ENCODE measurements at places on chromosomes 11 and 22.

GRCh38 chr22:25551396-25551795 is 13.1 kb upstream of the GRK3 start:
- ATAC-seq: no peak

DNA sequence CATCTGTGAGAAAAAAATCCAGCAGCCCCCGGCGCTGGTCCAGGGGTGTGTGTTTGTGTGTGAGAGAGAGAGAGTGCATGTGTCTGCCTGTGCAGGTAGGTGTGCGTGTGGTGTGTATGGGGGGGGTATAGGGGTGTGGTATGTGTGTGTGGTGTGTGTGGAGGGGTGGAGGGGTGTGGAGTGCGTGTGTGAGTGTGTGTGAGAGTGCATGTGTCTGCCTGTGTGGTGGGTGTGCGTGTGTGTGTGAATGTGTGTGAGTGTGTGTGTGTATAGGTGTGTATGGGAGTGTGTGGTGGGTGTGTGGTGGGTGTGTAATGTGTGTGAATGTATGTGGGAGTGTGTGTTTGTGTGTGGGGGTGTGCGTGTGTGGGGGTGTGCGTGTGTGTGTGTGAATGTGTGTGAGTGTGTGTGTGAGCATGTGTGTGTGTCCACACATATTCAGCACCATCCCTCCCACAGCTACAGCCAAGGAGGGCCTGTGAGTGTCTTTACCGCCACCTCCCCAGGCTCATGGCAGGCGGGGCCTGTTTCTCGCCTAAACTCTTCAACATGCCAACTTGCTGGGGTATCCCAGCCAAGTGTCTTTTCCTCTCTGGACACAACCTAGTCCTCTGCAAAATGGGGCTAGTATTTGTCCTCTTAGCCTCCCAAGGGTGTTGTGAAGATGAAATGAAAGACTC is 11.9 kb downstream of the LMO1 start:
- ATAC-seq: no peak

GRCh38 chr22:30247974-30248373 is 1.4 kb upstream of the LIF start:
- no peak for ATAC-seq

GRCh38 chr11:117849781-117850414 is 25.4 kb upstream of the FXYD2 start:
- ATAC-seq: no peak

DNA sequence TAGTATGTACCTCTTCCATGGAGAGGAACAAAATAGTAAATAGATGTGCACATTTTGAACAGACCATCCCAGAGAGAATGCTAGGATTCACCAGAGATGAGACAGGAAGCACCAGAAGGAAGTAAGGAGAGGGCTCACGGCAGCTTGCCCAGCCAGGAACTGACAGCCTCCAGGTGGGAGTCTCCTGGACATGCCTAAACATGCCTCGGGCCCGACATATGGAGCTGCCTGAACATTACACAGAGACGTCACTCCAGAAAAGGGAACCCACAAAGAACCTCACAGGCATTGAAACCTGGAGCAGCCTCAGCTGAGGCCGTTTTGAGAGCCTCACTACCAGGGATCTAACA is 67.4 kb downstream of the BRD1 start:
- no peak for ATAC-seq

DNA sequence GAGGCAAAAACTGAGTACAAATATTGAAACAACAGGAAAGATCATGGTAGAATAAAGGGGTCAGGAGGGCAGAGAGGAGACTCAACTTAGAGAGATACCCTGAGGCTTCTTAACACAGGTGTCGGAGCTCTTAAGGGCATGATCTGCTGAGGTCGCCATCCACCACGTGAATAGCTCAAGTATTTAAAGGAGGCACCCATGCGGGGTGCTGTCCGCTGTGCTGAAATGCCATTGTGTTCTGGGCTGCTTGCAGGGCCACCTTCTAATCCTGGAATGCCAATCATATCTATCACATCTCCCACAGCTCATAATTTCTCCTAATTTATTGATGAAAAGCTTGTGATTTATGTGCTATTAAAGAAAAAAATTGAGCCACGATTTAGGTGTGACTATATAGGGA is 90.2 kb downstream of the SEZ6L start:
- no peak for ATAC-seq

DNA sequence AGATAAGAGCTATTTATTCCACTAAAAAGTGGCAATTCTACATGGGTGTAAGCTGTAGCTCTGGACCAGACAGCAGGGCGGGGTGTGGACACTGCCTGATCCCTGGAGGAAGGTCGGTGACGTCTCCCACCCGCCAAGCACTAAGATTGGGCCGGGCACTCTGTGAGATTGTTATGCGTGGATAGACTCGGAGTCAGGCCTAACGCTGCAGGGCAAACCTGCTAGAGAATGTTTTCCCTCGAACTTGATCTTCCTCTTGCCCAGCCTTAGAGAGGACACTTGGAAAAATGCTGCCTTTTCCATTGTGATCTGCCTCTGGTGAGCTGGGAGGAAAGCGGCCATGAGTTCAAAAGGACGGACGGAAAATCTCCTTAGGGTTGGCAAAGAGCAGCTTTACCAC is 1273.4 kb downstream of the TBC1D22A start:
- ATAC-seq: no peak

GRCh38 chr11:113674397-113674685 is 31.8 kb downstream of the TMPRSS5 start:
- no peak for ATAC-seq

GRCh38 chr11:80388536-80388935 is 947.7 kb upstream of the TENM4 start:
- no peak for ATAC-seq
